ENCODE measurements at places on chromosomes 7 and 10.
A peak's percentile ranks its signal among the peaks of the same experiment; 100 is the strongest.

GRCh38 chr10:5844345-5845055 is 31.3 kb upstream of the GDI2 start:
- no peak for DNase-seq

- DNase-seq: no peak
These were observed 44.4 kb upstream of the CD36 start for GRCh38 chr7:80593869-80594586.

DNA sequence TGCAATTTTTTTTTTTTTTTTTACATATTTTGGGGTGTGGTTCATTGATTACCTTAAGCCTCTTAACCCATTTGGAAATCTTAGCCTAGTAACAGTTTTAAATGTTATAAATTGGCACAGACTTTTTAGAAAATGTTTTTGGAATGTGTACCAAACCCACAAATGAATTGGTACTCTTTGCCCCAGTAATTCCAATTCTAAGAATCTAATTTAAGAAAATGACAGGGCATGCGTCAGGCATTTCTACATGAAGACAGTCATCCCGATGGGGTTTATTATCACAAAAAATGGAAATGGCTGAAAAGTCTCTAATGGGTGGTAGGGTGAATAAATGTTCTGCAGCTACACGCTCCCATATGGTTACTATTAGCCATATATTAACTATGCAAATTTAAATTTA is 54.9 kb downstream of the ITIH5 start:
- DNase-seq: peak; percentile 42

GRCh38 chr10:30931094-30931493 is 100.6 kb downstream of the ZNF438 start:
- DNase-seq: no peak

DNA sequence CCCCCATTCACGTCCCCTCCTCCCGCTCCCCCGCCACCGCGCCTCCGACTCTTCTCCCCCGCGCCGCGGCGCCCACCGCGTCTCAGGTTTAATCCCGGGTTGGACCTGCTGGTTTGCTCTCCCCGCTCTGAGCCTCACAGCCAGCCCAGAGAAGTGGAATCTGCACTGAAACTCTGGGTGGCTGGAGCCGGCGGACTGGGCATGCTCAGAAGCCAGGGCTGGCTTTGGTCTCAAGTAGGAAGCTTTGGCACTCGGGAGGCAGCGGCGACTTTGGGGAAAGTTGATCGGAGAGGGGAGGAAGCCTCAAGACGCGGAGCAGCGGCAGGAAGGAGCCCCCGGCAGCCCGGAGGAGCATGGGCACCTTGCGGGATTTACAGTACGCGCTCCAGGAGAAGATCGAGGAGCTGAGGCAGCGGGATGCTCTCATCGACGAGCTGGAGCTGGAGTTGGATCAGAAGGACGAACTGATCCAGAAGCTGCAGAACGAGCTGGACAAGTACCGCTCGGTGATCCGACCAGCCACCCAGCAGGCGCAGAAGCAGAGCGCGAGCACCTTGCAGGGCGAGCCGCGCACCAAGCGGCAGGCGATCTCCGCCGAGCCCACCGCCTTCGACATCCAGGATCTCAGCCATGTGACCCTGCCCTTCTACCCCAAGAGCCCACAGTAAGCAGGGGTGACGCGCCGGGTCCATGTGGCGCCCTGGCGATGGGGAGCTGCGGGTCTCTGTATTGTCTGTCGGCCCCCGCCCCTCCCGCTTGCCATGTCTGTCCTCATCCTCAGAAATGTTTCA is at the start of gene PRKG1:
Gene PRKG1 (plus strand): TSS at position 250 of the 791 bp plus-strand sequence.
- peak; percentile 82 for DNase-seq

- DNase-seq: no peak
These were observed 26.1 kb upstream of the DNAJC1 start for GRCh38 chr10:22029445-22030236.

- peak; percentile 58 for DNase-seq
These were observed 50.8 kb downstream of the ZRANB1 start for GRCh38 chr10:124992462-124993344.

DNA sequence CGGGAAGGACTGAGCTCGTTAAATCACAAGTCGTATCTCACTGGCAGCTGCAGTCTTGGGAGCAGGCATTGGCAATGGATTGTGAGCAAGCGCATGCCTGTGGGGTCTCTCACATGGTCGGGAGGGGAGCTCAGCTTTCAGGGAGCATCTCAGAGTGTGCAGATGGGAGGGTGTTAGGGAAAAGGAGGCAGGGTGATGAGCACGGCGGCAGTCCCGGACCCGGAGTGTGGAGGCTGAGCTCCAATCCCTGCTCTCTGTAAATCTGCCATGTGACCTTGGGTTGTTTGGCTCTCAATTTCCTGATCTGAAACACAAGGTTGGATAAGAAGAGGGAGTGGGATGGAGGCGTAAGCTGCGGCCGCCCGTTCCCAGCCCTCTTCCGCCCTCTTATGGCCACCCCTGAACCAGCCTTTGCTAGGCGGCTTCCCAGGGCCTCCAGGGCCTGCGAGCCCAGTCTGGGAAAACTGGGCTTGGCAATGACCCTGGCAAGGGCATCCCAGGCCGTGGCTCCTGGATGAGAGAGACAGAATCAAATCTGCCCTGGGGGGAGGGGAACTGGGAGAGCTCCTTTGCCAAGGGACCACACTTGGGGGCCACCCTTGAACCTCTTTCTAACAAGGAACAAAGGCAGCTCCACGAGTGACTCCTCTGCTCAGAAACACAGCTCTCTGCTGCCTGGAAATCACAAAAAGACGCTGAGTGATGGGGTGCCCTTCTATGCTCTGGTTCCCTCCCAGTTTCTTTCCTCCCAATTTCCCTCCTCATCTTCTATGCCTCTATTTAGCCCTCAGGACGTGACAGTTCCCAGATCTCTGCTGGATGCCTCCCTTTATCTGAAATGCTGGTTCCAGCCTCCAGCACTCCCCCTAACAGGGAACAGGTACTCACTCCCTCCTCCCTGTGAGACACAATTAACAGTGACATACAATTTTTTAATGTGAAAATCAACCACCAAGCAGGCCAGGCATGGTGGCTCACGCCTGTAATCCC is 41.7 kb upstream of the LOXL4 start:
- DNase-seq: peak; percentile 85

DNA sequence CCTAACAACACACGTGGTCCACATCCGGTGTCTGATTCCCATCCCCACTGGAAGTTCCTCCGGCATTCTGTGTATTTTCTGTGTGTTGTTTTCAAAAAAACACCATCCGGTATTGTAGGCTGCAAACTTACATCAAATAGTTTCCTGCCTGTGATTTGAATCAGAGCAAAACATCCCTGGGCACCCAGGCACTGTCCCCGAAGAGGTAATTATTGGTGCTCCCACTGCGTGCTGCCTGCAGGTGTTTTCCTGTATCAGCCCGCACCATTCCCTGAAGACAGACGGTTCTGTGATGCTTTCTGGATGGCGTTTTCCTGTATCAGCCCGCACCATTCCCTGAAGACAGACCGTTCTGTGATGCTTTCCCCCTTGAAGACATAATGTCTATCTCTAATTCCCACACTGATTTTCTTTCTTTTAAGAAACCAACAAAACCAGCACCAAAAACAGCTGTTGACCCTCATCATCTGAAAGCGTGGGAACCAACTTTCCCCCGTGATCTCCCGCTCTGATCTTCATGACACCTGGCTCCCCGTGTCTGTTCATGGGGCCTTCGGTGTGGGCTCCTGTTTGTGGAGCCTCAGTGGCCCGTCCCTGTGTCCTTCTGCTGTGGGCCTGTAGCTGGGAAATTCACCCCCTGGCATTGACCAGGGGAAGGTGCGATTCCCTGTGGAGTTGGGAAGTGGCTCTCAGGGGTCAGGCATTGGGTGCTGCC is 205.3 kb downstream of the ADARB2 start:
- DNase-seq: no peak

- peak; percentile 5 for DNase-seq
These were observed 110.8 kb upstream of the PPP2R2D start for GRCh38 chr10:131790021-131790420.

- DNase-seq: no peak
These were observed 13.6 kb downstream of the PDK4 start for GRCh38 chr7:95582578-95583293.

- no peak for DNase-seq
These were observed 32.4 kb downstream of the WAPL start for GRCh38 chr10:86489071-86489810.

GRCh38 chr10:33174674-33175434 is 159.6 kb downstream of the NRP1 start:
- DNase-seq: peak; percentile 26

DNA sequence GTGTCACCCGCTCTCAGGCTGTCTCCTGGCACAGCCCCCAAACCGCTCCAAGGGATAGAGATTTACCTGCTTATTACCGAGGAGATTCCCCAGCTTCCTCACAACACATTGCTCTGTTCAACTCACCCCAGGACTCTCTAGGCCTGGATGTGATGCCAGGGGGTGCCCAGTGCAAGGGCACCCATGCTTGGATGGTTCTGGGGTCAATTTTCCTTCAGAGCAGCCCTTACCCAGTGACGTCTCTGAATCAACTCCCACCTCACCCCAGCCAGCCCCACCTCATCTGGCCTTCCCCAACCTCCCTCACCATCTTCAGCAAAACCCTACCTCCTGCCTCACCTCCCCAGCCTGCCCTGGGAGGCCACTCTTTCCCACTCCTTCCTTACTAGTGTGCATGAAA is 951.6 kb upstream of the ZNF722 start:
- DNase-seq: no peak

GRCh38 chr7:98280791-98281756 is at the start of gene BRI3:
Gene BRI3 (plus strand): TSS chr7:98281686. CDS start chr7:98281796, 110 bp downstream.
- peak; percentile 90 for DNase-seq

DNA sequence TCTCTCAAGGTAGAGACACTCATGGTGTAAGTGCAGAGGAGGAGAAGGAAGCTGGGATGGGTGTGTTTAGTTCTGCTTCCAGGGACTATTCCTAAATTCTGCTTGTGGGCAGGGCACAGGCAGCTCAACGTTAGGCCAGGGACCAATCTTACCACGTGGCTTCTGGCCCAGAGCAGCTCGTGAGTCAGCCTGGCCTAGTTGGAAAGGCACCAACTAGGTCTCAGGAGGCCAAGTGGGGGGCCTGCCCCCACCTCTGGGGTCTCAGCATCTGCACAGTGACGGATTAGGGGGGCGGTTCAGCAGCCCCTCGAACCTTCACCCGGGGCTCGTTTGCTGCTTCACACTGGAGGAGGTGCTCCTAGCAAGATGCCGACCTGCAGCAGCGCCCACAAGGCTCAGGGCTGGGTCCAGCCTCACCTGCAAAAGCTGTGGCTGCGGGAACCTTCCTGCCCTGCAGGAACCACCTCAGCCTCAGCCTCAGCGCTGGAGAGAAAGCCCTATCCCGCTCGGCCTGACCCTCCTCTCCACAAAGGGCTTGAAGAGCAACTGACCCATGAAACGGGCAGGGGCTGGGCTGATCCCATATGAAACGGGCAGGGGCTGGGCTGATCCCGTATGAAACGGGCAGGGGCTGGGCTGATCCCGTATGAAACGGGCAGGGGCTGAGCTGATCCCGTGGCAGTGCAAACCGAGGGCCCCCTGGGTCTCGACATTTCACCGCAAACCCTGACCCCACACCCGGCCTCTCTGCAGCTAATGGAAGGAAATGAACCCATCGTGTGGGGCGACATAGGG is 447.4 kb downstream of the DNAJB6 start:
- DNase-seq: no peak

GRCh38 chr10:71597821-71598498 is 121.6 kb downstream of the C10orf105 start:
- DNase-seq: no peak

DNA sequence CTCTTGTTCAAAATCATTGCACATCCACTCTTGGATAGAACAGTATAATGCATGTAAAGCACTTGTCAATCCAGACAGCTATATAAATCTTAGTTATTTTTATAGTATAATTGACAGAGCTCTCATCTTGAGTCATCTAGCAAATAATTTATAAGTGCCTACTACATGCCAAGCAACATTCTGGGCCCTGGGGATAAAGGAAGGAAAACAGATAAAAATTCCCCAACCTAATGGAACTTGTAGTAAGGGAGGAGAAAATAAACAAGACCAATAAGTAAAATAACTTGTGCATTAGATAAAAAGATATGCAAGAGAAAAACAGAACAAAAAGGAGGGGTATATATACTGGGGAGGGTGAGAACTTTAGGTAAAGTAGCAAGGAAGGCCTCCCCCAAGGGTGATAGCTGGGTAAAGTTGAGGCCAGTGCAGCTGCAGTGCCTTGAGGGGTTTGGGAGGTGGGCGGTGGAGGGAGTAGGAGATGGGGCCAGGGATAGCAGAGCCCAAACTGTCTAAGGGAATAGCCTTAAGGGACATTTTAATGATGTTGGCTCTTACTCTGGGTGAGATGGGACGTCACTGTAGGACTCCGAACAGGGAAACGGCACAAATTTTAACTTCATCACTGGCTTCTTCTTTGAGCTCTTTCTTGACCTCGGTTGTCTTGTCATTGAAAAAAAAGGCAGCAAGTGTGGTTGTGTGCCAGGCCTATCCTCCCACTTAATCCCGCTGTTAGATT is 79.3 kb upstream of the SEC61G start:
- no peak for DNase-seq

DNA sequence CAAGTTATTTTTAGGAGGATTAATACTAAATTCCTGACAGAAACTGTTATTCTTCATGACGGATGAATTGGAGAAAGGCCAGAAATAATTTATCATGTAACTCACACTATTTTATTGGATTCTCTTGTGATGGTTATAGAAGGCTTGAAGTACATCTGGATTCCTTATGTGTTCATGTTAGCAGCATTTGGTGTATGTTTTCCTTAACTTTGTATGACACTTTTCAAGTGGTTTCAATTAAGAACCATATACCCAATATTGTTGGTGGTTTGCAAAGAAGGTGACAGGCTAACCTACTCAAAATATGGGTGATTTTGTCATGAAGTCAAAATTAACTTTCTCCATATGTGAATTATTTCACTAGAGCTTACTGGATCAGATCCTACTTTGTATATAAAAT is 532.2 kb upstream of the CNTNAP2 start:
- peak; percentile 22 for DNase-seq

GRCh38 chr10:28946479-28946878 is 269.2 kb downstream of the BAMBI start:
- peak; percentile 89 for DNase-seq

GRCh38 chr7:79778786-79779770 is 325.6 kb upstream of the MAGI2 start:
- DNase-seq: peak; percentile 93

DNA sequence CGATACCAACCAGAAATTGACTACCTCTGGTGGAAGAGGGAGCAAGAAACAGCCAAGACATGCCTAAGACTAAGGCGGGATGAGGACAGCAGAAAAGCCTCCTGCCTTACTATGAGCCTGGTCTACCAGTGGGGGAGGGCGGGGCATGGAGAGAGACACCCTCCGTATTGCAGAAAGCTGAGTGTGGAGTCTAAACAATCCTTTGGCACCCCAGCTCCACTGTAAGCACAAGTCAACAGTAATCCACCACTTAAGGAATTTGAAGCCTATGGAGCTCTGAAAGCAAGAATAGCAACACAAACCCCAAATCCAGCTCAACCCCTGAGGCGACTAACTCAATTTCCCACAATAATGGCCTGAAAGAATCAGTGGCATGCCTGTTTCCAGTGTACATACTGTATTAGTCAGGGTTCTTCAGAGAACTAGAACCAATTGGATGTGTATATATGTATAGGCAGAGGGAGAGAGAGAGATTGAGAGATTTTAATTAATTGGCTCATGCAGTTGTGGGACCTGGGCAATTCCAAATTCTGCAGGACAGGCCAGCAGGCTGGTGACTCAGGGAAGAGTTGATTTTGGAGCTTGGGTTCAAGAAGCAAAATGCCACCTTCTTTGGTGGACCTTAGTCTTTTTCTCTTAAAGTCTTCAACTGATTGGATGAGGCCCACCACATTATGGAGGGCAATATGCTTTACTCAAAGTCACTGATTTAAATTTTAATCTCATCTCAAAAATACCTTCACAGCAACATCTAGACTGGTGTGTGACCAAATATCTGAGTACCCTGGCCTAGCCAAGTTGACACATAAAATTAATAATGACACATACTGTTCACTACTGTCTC is 13.5 kb downstream of the PPIF start:
- DNase-seq: no peak
